ENCODE measurements at places on chromosomes 1 and 21. TPM values are rescaled to one million over a fixed set of nuclear protein-coding genes. Genes with fewer than 3 reads are reported as not detected.

LGR6 gene
- total RNA-seq, result not detected

TFAP2E gene
- 0.18 TPM for total RNA-seq

CFAP45 gene
- total RNA-seq, result 2.1 TPM

TBX15 gene
- total RNA-seq, result not detected

TTC22 gene
- total RNA-seq, result not detected

CAMK1G gene
- not detected for total RNA-seq
